ENCODE measurements at places on chromosomes 5 and 9.

- DNase-seq, result peak; percentile 77
Measured at GRCh38 chr5:138352722-138353559, 456 bp downstream of the KDM3B start.

DNA sequence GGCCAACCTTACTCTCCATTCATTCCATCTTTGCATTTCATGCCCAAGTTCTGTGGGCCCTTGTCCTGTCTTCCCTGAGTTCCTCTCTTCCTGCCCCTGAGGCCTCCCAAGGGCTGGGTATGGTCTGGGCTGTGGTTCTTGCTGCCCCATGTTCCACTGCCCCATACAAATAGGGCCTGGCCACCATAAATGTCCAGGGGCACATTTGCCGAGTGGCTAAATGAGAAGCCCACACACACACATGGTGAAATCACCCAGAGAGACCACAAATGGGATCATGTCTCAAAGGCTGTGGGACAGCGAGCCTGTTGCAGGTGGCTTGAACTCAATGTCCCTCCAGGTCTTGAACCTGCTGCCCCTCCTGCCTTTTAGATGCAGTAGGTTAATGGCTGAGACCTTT is 1.2 kb downstream of the TIFAB start:
- no peak for DNase-seq

DNA sequence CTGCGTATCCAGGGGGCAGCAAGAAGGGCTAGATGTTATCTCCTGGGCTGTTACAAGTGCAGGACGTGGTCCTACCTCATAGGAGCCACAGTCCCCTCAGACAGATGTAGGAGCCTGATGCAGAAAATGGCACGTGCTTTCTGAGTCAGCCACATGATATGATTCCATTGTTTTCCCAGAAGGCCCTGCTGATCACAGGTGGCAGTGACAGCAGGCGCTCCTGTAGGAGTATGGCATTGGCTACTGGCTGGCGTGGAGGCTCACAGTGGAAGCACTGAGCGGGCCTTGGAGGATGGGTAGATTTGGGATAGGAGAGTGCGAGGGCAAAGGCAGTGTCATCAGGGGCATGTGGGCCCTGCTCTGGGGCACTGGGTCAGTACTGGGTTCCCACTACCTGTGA is 21.9 kb downstream of the USP20 start:
- DNase-seq, result no peak

GRCh38 chr5:36507332-36507952 is 99.0 kb upstream of the SLC1A3 start:
- DNase-seq, result peak; percentile 65

DNA sequence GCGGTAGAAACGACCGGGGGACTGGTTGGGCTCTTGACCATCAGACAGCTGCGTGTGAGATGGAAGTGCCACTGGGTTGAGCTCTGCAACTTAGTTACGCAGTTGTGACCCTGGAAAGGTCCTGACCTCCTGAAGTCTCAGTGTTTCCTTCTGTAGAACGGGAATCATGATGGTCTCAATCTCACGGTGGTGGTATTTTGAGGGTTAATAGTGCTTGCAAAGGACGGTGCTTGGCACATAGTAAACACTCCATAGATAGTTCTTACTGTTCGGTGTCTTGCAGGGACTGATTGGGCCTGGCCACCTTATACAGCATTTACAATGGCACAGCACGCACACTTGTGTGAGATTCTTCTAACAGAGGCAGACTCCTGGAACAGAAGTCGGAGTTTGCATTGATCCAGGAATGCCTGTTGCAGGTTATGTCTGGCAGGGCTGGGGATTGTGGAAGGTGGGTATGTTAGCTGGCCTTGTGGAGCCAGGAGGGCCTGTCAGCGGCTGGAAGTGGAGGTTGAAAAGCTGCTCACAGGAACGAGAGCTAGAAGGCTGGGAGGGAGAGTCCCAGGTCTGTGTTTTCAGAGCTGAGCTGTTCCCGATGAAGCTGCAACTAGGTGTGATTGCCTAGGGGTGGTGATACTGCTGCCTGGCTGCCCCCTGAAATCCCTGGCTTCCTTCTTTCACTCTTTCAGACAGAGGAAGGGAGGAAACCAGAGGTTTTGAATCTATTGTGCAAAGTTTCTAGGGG is 962 bp upstream of the TXN start:
- no peak for DNase-seq

- DNase-seq, result no peak
Measured at GRCh38 chr9:121688146-121688680, 36.8 kb downstream of the DAB2IP start.

GRCh38 chr9:120868339-120868675 is 8.7 kb downstream of the PHF19 start:
- no peak for DNase-seq

- DNase-seq, result no peak
Measured at GRCh38 chr5:149664083-149664482, 66.0 kb upstream of the PPARGC1B start.

DNA sequence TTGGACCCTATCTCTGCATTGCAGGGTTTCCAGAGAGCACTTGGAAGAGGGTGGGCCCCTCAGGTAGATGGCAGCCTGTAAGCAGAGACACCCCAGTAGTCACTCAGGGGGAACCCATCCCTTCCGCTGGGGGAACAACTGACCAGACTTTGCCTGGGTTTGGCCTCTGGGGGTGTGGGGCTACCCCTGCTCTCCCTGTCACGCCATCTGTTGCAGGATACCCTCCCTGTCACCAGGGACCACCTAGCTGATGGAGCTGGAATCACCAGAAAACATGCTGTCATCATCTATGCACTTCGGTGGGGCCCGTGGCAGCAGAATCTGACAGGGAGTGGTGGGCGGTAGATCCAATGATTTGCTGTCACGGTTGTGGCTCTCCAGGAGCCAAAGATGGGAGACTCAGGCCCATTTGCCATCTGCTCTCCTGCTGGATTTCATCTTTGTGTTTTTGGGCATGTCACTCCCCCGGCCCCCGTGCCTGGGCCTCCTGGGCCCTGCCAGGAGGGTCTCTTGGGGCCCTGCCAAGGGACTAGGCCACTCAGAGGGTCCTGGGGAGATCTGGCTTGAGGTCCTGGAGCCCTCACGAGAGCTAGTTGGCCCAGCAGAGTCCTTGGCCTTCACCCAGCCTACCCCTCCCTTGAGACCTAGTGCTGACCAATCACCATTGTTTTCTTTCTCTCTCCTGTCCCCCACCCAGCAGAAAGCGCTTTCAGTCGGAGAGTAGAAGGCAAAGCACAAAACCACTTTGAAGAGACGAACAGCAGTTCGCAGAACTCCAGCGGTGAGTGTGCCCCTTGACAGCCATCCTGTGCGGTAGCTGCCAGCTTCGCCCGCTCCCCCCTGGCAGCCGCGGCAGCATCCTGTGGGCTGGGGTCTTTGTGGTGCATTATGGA is 45.9 kb downstream of the AMBP start:
- DNase-seq, result no peak

GRCh38 chr9:107557236-107557990 is 67.8 kb upstream of the KLF4 start:
- no peak for DNase-seq

DNA sequence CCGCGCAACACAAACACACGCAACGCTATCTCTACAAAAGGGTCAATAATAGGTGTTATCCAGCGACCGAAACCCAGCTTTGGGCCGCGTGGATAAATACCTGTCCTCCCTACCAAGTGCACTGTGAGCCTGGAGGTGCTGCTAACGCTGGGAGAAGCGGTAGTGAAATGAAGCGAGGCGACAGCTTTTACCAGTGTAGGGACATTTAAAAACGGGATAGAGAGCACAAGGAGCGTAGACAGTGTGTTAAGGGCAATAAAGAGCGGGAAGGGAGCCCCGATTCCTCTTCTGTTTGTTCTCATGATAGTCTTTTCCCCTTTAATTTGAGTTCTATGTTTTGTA is 421 bp upstream of the DEPDC1B start:
- DNase-seq, result no peak

DNA sequence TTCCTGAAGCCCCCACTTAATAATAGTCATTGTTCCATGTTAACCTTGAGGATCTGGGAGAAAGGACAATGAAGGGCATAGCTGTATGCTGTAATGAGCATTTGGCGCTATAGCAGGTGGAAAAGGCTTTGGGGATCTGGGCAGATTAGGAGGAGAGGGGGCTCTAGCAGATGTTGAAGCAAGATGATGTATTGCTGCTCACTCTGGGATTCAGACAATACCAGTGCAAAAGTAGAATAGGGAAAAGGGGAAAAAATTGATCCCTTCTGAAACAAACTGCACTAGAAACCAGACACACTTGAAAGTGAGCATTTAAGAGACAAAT is 575.3 kb upstream of the MEF2C start:
- DNase-seq, result no peak

DNA sequence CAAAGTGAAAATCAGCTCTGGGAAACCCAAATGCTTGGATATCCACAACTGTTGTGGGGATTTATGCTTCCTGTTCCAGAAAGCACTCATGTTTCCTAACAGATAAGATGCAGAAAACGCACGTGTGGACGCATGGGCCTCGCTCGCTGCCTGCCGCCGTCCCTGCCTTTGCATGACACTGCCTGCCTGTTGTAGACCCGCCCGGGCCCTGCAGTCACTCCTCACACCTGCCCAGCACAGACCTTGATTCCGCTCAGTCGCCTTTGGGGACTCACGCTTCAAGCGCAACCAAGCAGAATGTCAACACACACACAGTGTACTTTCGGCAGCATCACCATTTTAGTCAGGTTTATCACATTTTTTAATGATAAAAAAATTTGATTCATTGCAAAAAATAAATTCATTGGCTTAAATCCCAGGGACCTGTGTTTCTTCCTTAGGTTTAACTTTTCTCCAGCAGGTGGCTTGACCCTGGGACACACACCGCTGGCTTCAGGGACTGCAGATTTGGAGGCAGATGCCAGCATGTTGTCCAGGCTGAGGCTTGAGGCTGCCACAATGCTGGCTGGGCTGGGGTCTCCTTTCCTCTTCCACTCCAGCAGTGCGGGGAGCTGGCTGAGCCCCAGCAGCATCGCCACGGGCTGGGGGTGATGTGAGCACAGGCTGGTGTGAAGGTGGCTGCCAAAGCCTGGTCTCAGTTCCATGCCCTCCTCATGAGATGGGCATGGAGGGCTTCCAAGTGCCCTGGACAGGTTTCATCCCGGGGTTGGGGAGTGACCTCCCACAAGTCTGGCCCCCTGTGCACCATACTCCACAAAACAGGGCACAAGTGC is 416.9 kb upstream of the IRX4 start:
- no peak for DNase-seq

GRCh38 chr9:127714951-127715469 is 453 bp downstream of the PTRH1 start:
- no peak for DNase-seq

GRCh38 chr9:72986522-72987116 is 33.8 kb upstream of the ALDH1A1 start:
- no peak for DNase-seq

DNA sequence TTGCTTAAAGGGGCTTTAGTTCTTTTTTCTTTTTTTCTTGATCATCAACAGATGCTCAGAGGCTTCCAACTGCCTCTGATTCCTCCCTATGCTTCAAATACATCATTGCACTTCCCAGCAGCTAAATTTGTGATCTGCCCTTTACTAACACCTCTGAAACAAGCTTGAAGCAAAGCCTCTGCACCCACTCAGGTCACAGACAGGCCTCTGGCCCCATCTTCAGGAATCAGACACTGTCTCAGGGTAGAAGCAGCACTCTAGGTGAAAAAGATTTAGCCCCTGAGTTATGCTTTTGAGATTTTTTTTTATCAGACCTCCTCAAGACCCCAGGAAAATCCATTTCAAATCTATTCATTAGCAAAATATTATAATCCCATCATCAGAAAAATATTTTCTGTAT is 91.5 kb downstream of the MAMDC2 start:
- no peak for DNase-seq

DNA sequence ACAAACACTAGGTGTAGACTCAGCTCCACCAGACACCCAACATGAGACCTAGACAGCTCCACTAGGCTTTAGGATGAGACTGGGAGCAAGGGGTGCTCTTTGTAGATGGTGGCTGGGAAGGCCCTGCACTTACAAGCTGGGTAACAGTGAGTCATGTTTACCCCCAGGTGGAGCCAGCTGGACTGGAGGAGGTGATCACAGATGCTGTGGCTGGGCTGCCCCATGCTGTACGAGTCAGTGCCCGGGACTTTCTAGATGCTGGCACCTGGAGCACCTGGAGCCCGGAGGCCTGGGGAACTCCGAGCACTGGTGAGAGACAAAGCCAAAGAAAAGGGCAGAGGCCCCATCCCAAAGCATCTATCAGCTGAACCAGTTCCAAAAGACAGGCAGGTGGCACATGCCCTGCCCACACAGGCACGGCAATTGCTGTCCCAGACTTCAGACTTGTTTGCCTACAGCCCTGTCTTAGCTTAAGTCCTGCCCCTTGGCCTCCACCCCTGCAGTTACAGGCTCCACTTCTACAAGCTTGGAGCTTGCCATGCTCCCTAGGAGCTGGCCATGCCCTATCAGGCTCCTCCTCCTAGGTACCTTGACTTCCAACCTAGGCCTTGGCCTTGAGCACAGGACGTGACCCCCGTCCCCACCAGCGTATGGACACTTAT is 2.7 kb downstream of the CCL27 start:
- no peak for DNase-seq

- no peak for DNase-seq
Measured at GRCh38 chr5:106584268-106584667, 1086.5 kb downstream of the EFNA5 start.

DNA sequence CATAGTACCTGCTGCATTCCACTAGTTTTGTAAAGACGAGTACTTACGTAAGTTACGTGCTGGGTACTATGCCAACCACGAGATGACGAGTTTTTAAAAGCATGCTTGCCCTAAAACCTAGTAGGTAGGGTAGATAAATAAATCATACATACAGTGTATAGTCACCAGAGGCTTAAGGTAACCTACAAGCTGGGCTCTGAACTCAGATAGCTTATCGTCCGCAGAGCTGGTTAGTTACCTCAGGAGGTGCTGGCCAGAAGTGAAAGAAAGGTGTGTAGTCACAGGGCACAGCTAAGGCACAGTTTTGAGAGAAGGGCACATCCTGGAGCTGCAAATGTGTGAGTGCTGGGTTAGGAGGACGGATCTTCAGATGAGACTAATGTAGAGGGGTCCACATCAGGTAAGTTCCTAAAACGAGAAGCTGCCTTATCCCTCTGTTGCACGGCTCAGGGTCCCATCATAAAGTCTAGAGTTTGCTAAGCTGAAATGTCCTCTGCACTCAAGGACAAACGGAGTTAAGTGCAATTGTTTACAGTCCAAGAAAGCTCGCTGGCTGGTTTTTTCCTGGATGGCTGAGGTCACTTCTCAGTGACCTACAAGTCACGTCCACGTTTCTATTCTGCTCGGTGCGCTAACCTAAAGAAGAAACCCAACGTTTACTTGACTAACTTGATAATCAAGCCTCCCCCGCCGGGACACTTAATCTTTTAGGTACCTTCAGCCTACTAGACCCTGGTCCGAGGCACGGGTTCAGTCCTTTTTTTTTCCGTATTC is 1.1 kb upstream of the SNX24 start:
- no peak for DNase-seq

GRCh38 chr5:58060996-58061395 is 398.9 kb downstream of the PLK2 start:
- DNase-seq, result no peak

DNA sequence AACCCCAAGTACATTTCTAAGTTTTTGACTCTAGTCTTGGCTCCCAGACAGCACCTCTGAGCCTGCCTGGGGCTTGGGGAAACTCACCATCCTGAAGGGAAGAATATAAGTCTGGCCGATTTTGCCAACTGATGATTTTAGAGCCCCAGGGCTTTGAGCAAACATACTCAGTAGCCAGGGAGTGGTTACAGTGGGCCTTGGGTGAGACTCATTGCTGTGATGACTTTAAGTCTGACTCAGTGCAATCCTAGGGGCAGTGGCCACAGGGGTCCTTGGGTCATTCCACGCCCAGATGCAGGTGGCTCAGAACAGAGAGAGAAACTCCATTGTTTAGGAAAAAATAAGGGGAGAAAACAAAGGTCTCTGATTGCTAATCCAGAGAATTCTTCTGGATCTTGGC is 312.0 kb upstream of the EDIL3 start:
- DNase-seq, result no peak
